ENCODE measurements at places on chromosomes 4 and X. TPM values are rescaled to one million over a fixed set of nuclear protein-coding genes. Genes with fewer than 3 reads are reported as not detected.

DNA sequence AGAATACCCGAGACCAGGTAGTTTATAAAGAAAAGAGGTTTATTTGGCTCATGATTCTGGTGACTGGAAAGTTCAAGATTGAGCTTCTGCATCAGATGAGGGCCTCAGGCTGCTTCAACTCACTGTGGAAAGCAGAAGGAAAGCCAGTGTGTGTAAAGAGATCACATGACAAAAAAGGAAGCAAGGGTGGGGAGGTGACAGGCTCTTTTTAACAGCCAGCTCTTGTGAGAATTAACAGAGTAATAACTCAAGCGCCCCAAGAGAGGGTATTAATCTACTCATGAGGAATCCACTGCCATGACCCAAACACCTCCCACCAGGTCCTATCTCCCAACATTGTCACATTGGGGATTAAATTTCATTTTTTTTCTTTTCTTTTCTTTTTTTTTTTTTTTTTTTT is 6.3 kb upstream of the YIPF6 start:
- DNase-seq: no peak

- no peak for DNase-seq
Measured at GRCh38 chrX:94545722-94546121, 871.7 kb downstream of the FAM133A start.

DNA sequence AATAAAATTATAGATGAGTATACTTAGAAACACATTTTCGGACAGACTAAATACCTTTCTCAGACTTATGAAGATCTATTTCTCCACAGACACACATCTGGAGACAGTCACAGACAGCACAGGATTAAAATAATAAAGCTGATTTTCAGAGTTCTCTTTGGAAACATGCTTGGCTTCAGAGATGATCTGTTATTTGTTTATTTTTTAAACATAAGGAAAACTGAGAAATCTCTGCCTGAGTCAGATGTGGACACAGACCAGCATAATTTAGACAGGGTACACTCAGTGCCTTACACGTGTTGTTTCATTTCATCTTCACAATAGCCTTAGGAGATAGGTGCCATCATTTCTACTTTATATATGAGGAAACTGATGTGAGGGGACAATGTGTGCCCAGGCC is 92.1 kb downstream of the SLC9A7 start:
- DNase-seq: no peak

Gene MID1
- 16.6 TPM for total RNA-seq

Gene TMEM47
- 24.5 TPM for total RNA-seq

GRCh38 chr4:44661940-44662622 is 10.7 kb upstream of the YIPF7 start:
- DNase-seq: no peak

DNA sequence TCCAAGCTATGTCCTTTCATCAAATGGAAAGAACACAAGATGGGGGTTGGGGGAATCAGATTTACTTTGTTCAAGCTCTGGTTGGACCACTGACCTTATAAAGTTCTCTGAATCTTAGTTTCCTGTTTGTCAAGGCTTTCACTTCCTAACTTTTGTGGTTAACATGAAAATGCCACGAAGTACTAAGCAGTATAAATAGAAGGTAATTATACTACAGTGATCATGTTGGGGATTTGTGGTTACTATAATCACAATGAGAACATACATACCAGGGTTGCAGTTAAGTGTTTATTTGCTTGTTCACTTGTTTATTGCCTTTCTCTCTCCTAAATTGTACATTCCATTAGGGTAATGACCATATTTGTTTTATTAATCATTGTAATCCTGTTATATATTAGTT is 53.2 kb downstream of the SPRY1 start:
- DNase-seq: no peak

- no peak for DNase-seq
Measured at GRCh38 chrX:15814771-15815365, 24.6 kb downstream of the ZRSR2 start.

- DNase-seq: peak; percentile 89
Measured at GRCh38 chrX:154486396-154487207, at the start of gene UBL4A. UBL4A (minus strand) TSS chrX:154486615; CDS start chrX:154486584, 31 bp downstream.

GRCh38 chr4:55258152-55258865 is 87.7 kb upstream of the SRD5A3 start:
- no peak for DNase-seq

GRCh38 chr4:169030562-169030982 is 20.5 kb upstream of the CBR4 start:
- DNase-seq: no peak

DNA sequence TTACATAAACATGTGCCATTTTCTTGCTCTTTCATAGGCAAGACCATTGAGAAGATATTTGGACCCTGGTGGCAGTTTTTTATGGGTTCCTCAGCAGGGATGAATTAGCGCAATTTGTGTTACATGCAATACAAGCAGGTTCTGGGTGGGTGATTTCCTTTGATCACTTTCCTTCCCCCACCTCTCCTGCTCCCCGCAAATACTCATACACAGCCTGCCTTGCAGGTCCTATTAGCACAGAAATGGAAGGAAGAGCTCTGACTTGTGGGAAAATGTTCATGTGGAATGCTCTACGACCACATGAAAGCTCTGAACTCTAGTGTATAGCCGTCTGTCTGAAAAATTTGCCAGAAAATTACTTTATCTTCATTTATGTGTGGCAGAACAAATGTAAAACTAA is 361.0 kb upstream of the FAT1 start:
- no peak for DNase-seq

GRCh38 chr4:126954537-126955291 is 678.0 kb upstream of the INTU start:
- no peak for DNase-seq

DNA sequence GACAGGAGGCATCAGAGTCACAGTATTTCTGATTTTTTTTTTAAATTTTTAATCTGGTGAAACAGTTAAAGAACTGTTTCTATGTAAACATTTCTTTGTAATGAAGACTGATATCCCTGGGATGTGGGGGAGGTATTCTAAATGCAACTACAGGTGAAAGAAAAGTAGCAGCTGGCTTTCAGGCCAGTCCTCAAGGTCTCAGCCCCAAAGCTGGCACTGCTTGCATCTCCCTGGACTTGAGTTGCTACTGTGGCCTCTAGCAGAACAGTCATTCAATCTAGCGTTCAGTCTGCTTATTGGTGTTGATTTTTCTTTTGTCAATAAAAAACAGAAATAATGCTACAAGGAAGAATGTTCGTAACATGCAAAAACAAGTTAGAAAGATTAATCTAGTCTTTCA is 4.9 kb downstream of the MBNL3 start:
- DNase-seq: no peak

DNA sequence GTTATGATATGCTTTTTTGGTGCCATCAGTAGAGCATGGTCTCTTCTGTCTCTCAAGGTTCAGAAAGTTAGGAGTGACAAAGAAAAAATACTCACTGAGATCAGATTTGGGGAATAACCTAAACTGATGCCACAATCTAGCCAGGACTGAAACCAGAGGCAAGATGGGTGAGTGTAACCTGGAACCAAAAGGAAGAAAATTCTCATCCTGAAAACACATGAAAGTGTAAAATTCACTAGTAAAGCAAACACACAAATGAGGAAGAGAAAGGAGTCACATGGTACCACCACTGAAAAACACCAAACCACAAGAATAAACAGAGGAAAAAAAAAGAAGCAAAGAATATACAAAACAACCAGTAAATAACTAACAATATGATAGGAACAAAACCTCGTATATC is 96.4 kb downstream of the ANXA10 start:
- DNase-seq: no peak

GRCh38 chr4:189765736-189766135 is 174.9 kb upstream of the FRG1 start:
- DNase-seq: no peak

GRCh38 chr4:73852771-73853170 is 325 bp upstream of the PF4V1 start:
- no peak for DNase-seq

GRCh38 chr4:170325599-170325998 is 235.8 kb upstream of the AADAT start:
- no peak for DNase-seq

Gene CYSLTR1
- 4.7 TPM for total RNA-seq

Gene TKTL2
- total RNA-seq: not detected

Gene CD38
- total RNA-seq: 30.4 TPM

Gene CFAP99
- total RNA-seq: not detected

GRCh38 chr4:87053176-87053658 is 118.4 kb downstream of the AFF1 start:
- DNase-seq: no peak

DNA sequence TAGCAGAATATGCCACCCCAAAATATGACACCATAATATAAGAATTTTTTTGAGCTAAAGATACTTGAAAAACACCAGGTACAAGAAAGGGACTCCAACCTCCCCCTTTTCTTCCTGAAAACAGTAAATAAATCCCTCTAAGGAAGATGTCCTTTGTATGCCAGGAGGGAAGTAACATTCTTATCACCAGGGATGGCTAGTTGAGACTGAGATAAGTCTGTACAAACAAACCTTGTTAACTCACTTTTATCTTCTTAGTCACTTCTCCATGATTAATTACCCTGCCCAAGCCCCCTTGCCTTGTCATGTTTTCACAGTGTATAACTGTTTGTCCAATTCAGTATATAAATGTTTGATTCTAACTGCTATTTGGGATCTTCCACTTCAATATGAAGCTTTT is 888.0 kb downstream of the PCDH18 start:
- no peak for DNase-seq

Gene PABPC4L
- total RNA-seq: 1.3 TPM

DNA sequence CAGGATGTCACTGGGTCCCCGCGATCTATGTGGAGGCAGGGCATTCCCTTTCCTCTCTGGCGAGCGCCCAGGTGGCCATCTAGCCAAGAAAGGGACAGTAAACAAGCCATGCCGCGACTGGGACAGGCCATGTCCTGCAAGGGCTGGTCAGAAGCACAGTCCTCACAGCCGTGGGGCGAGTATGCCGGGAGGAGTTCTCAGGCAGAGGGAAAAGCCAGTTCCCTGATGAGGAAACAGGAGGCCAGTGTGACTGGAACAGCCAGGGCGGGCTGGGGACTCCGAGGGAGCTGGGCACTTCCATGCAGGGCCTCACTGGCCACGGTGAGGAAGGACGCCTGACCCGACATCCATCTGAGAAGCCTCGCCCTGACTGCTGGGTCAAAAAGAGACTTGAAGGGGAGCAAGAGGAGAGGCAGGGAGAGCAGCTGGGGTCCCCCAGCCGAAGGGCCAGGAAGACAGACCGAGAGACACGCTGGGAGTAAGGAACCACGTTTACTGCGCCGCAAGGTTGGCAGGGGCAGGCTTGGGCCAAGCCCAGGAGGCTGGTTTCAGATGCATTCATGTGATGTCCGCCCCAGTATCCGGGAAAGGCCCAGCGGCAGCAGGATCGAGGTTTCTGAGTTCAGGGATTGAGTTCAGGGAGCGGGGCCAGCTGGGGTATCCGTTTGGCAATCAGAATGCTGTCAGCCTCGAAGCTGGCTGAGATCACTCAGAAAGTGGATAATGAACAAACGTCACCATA is 15.0 kb downstream of the CFAP99 start:
- DNase-seq: no peak

Gene MAOB
- total RNA-seq: 113 TPM

Gene MAGEA2B
- total RNA-seq: not detected

GRCh38 chr4:30181918-30182317 is 538.3 kb upstream of the PCDH7 start:
- DNase-seq: no peak

- no peak for DNase-seq
Measured at GRCh38 chrX:105567082-105567481, 255.3 kb upstream of the NRK start.

DNA sequence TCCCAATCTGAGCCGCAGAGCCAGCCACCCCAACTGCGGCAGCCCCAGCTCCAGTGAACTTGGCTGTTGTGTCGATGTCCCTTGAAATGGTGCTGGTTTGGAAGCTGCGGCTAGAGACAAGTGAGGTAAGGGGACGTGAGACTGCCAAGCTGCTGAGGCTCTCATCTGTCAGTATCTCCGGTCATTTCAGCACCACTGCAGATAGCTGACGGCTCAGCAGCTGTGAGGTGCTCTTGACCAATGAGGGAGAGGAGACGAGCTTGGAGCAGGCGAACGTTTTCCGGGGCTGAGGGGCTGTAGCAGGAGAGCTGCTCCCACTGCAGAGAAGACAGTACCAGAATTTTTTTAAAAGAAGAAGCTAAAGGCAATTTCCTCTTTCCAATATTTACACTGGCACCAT is 175.5 kb upstream of the CASK start:
- DNase-seq: no peak

GRCh38 chr4:36363024-36363423 is 81.6 kb downstream of the DTHD1 start:
- DNase-seq: no peak

DNA sequence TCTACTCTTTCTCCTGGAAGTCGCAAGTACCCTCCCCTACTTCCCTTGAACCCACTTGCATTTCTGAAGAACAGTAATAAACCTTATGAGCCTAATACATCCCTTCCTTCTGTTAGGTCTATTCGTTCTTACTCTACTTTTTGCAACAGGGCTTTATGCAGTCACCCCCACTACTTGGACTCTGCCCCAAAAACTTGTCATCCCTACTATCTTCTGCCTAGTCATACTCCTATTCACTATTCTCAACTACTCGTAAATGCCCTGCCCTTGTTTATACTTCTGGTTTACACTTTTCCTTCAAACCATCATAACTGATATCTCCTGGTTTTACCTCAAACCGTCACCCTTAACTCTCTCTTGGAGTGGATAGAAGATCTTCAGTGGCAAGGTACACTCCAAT is 55.2 kb upstream of the SLIT2 start:
- no peak for DNase-seq

DNA sequence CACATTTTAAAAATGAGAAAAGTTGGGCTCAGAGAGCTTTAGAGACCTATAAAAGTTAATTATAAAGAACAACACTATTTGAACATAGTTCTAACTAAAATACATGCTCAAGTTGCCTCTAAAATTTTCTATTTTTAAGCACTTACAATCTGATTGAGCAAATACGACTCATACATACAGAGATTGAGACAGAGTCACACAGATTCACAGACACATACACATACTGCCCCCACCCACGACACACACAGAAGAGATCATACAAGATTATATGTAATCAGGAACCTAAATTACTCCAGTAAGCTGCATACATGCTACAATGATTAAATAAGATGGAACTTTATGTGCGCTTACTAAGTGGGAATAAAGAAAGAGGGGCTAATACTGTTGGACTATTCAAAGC is 2.7 kb upstream of the ASB5 start:
- DNase-seq: no peak

DNA sequence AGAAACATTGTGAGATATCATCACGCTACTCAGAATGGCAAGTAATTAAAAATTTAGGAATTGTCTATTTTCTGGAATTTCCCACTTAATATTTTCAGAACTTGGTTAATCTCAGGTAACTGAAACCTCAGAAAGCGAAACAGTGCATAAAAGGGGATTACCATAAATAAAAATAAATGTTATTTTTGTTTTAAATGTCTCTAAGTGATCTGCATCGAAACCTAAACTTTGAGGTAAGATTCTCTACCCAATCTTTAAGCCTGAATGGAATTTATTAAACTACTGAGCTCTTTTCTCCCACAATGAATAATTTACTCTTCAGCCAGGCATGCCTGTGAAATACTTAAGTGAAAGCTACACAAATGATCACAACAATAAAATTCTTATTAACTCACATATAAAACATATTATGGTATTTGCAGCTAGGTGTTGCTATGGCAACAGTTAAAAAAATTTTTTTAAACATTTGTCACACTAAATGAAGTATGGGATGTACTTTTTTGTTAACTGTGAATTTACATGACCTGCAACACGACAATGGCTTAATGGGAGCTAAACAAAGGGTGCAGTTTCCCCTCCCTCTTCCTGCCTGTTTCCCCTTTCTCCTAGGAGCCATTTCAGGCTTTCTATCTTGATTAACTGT is 220.2 kb upstream of the PRPS2 start:
- no peak for DNase-seq

All from mesenteric fat pad (tissue), 1 donor.